ENCODE measurements at places on chromosomes 2 and 18.

GRCh38 chr2:9967053-9967775, 15.7 kb downstream of the GRHL1 start:
- no peak for DNase-seq

- no peak for DNase-seq
Observed at GRCh38 chr2:169384816-169385215, 22.5 kb upstream of the LRP2 start.

GRCh38 chr2:167790781-167791450, 456.5 kb downstream of the STK39 start:
- no peak for DNase-seq

DNA sequence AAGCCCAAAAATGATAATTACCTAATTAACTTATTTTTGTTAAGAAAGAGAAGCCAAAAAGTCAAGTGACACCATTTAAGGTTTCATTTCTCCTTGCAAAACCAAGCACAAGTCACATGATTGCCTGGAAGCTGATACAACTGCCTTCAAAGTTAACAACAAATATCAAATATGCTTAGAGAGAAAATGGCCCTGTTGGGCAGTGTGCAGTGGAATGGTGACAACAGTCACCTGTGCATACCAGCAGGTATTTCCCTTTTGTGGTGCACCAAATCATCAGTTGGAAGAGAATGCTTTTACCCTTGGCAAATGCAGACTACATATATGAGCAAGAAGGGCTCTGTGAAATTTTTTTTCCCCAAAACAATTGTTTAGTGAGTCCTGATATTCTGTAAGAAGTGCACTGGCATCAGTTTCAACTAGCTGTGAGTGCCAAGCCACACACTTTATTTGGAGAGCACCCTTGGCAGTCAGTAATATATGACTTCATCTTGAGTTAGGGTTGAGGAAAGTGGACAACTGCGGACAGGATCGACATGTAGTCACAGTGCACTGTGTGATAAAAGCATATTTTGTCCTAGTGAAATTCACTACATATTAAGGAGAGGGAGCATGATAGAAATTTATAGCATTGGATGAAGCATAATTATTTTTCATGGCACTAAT, 74.9 kb upstream of the DOCK10 start:
- no peak for DNase-seq

DNA sequence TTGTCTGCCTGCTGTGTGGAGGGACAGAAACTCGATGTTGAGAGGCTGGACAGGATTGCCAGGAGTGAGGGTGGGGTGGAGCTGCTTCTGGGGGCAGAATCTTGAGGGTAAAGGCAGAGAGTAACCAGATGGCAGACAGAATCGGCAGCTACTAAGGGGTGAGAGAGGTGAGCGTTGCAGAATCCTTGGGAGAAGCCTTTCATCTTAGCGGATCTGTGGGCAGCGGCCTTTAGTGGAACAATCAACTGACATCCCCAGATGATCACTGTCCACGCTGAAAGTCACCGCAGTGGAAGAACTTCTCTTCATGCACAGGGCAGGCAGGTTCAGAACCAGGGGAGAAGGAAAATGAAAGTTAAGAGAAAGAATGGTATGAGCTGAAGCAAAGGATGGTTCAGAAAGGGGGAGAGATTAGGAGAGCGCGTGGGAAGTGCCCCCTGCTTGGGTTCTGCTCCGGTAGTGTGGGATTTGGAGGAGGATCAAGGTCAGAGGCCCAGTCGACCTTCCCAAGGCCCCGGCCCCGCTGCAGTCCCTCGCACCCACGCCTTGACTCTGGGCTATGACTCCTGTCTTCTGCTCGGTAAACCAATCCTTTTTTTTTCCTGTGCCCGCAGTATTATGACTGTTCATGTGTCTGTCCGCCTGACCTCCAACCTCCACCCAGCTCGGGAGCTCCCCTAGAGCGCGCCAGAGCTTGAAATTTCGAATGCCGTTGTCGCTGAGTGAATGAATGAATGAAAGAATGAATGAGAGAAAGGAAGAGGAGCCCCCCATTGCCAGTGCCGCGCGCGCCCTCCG, 584 bp downstream of the BOLA3 start:
- DNase-seq: peak; percentile 39

DNA sequence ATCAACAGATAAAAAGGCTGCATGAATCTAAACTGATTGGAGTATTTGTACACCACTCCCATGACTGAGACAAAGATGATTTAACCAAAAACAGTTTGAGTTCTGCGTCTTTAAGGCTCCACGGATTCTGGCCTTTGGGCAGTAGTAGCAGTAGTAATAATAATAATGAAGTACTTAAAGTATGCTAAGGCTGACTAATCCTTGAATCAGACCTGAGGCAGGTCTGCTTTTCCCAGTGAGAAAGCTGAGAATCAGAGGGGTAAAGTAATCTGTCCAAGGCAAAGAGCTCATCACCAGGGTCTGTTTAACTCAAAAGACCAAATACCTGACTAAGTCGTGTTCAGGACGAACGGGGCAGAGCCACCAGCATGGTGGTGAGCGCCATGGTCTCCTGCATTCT, 61.4 kb downstream of the ID2 start:
- no peak for DNase-seq

- DNase-seq: no peak
Observed at GRCh38 chr2:12054956-12055618, 308.7 kb downstream of the LPIN1 start.

DNA sequence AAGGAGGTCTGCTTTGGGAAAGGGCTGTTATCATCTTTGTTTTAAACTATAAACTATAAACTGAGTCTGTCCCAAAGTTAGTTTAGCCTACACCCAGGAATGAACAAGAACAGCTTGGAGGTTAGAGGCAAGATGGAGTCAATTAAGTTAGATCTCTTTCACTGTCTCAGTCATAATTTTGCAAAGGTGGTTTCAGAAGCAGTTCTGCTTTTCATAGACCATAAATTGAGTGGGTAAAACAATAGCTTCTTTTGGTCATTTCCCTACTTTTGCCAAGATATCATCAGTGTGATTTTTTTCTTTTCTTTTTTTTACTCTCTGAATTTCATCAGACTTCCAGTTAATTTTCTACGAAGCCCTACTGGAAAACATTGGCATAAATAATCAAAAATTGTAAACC, 117.0 kb downstream of the AP1S3 start:
- DNase-seq: no peak

DNA sequence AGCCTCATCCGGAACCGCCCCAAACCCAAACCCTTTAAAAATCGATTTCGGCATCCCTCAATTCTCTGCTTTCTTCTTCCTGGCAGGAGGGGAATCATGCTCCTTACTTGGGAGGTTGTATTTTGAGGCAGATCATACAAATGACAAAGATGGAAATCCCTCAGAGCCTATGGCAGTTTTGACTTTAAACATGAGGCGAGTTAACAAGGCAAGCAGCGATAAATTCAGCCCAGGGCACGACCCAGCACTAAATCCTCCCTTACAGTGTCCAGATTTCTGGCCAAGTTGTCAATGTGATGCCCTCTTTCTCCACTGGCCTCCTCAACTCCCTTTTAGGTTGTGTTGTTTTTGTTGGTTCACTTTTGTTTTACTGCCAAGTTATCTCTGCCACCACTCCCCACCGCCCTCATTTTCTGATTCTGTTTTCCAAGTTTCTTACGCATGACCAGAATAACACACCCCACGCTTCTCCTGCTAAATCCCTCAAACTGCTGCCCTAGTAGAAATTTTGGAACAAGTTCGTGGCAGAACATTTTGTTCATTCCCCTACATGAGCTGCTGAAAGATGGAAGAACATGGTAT, 68.3 kb downstream of the CTAGE1 start:
- DNase-seq: no peak

- DNase-seq: no peak
Observed at GRCh38 chr2:233451950-233452349, 97.7 kb downstream of the DGKD start.

- no peak for DNase-seq
Observed at GRCh38 chr18:75097491-75098225, 111.3 kb downstream of the PTGR3 start.

DNA sequence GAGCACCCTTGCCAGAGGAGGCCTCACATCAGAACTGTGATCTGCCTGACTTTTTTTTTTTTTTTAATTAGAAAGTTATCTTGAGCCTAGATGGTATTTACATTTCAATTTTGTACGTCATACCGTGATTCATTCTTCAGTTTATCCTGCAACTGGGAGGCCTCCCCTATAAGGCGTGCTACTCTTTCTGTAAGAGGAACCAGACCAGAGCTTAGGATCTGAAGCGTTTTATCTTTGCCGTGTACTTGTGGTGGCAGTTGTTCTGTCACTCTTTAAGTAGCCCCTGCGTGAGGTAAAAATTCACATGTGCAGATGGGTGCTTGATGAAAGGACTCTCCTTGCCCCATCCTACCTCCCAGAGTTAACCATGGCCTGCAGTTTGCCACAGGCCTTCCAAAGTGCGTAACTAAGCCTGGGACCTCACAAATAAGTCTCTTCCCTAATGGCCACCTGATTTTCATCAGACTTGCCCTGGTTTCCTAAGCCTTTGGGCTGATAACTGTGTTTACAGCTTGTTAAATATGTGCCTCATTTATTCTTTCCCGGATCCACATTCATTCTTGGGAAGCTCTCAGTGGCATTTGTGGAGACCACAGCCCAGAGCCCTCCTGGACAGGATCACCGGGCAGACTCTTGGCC, 96.0 kb downstream of the MTCL1 start:
- no peak for DNase-seq
